Stimulated activated CD8-positive, alpha-beta memory T cell treated with anti-CD3 and anti-CD28 coated beads, Interleukin-7, amount 100 ng/mL, for 24 hours (primary cell): ENCODE measurements at places on chromosomes 16 and 17.

- peak; percentile 84 for DNase-seq
Measured at GRCh38 chr17:39244600-39245570, 19.1 kb upstream of the STAC2 start.

- no peak for DNase-seq
Measured at GRCh38 chr16:9845661-9846361, 336.4 kb downstream of the GRIN2A start.

- DNase-seq, result no peak
Measured at GRCh38 chr17:17822189-17822588, 14.6 kb downstream of the SREBF1 start.

DNA sequence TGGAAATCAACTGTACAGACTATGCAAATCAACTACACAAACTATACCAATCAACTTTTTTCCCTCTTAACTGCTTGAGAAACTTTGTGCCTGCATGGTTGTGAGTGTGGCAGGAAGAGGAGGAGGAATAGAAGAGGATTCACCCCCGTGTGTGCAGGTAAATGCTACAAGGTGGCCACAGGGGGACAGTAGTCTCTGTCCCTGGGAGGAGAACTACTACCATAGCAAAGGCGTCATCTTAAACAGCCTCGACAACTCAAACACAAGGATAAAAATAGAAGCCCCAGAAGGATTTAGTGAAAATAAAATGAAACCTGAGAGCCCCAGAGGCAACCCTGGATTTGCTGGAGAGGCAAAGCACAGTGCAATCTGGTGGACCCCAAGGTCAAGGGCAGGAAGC lies 199.5 kb upstream of the DYNLRB2 start:
- no peak for DNase-seq

- DNase-seq, result no peak
Measured at GRCh38 chr16:5466551-5466950, 369.0 kb upstream of the EEF2KMT start.

DNA sequence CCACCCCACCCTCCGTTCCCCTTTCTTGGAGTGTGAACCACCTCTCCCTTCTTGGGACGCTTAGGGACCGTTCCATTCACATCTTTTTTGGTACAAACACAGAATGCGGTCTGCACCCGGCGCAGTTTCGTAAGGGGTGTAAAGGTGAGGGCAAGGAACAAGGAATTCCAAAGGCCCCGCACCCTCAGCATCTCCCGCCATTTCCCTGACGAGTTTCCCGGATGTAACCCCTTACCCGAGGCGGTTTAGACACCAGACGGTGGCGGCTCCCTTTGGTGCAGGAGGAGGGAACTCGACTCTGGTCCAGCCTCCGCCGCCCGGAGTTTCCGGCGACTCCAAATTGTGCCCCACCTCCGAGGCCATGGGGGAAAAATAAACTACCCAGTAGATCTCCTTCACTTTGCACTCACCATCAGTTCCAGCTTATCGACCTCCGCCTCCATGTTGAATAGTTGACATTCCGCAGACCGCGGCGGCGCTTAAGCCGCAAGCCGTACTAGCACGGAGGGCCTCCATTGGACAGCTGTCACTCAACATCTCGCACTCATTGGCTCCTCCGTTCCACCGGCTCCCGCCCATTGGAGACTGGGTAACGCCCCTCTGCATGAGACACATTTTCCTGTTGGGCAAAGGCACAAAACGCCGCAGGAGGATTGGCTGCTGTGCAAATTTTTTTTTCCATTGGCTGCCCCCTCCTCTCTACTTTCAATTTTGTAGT lies at the start of gene SKA2:
SKA2 (minus strand) TSS at position 466 of the 718 bp plus-strand sequence; CDS start at position 443, 23 bp downstream.
- DNase-seq, result peak; percentile 92

GRCh38 chr17:47952171-47953021 lies 5.3 kb downstream of the PRR15L start:
- DNase-seq, result no peak

- DNase-seq, result peak; percentile 66
Measured at GRCh38 chr17:50507871-50508572, at the start of gene MYCBPAP. Gene MYCBPAP (plus strand): TSS chr17:50508439. CDS start chr17:50508675, 236 bp downstream.

DNA sequence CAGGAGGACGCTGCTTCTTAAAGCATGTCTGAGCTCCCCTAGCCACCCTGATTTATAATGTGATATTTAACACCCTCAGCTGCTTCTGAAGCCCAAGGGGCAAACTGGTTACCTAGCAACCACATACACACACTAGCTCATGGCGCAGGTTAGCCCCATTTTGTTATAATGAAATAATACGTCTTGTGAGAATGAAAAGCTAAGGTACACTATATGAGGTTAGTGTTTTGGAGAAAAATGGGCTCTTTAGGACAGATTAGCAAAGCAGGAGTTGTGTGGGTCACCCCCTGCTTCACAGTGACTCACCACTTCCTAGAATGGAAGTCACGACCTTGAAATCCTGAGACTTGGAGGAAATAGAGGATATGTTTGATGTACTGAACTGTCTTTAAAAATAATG lies 404.8 kb upstream of the HSBP1 start:
- no peak for DNase-seq

DNA sequence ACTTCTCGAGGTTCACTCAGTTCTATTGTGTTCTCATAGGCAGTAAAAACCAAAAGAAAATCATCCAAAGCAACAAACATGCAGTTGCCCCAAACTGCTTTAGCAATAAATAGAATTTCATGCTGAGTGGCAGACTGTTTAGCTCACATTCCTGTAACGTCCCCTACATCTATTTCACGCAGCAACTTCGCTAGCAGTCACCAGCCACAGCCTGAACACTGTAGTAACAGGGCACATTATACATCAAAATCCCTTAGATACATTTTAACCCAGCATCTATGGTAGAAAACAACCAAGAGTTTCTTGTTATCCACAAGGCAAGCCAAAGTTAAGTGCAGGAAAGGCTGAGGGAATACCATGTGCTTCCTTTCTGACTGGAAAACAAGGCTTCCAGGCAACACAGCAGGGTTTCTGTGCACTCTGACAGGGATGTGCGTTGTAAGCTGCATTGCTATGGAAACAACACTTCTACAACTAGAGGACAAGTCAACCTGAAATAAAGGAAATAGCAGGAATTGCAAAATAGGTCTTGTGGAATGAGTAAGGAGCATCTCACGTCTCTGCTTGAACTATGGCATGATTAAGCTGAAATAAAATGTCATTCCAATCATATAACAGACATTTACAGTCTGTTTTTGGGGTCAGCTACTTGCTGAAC lies 55.4 kb downstream of the CFDP1 start:
- DNase-seq, result no peak

- no peak for DNase-seq
Measured at GRCh38 chr16:53626161-53626560, 77.5 kb downstream of the RPGRIP1L start.

GRCh38 chr17:30191072-30191471 lies 44.4 kb downstream of the SLC6A4 start:
- no peak for DNase-seq

DNA sequence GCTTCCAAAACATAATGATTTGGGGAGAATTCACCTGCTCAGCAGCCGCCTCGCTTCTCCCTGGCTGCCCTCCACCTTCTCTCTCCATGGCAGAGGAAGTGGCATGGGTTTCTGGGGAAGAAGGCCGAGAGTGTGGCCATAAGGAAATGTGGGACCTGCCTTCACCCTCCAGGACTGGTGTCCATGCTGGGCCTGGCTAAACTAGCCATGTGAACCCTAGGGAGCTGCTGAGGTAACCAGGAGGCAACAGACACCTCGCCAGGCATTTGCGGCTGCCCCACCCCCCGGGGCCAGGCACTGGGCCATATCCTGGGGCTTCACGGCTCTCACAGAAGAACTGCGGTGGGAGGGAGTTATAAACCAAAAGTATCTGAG lies 9.9 kb upstream of the CMTM4 start:
- no peak for DNase-seq

GRCh38 chr17:34146440-34147043 lies 108.5 kb upstream of the CCL2 start:
- peak; percentile 27 for DNase-seq

GRCh38 chr17:73697872-73698271 lies 53.6 kb upstream of the SDK2 start:
- no peak for DNase-seq

DNA sequence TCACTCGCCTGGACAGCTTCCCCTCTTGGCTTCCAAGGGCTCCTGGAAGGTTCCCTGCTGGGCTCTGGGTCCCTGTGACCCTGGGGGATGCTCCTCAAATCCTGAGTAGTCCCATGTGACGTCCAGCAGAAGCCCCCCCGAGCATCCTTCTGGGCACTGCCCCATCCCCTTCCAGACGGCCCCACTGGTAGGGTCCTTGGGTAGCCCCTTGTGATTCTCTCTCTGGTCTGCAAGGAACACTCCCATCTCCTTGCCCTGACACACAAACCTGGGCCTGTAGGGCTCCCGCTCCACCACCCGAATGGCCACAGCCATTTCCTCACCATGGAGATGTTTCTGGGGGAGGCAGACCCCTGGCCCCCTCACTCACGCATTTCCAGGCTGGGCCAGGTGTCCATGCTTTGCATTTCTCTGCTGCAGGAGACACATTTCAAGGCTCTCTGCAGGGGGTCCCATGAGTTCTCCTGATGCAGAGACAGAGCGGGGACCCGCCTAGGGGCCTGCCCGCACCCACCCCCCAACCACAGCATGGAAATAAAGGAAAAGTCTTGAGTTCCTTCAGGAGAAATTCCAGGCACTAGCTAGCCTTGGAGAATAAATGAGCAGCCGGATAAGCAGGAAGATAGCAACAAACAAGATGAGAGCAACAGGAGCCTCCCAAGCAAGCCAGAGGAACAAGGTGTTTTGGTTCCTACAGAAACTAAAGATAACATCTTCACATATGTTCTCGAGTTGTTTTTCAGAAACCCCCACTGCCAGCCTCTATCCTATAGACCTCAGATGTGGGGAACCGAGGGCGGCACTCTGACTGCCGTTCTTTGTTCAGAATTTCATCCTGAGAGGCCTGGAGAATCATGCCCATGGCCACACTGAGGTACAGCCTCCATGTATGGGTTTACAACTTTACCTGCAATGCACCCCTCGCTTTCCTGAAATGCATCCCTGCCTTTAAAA lies 128.8 kb downstream of the MGAT5B start:
- DNase-seq, result no peak

DNA sequence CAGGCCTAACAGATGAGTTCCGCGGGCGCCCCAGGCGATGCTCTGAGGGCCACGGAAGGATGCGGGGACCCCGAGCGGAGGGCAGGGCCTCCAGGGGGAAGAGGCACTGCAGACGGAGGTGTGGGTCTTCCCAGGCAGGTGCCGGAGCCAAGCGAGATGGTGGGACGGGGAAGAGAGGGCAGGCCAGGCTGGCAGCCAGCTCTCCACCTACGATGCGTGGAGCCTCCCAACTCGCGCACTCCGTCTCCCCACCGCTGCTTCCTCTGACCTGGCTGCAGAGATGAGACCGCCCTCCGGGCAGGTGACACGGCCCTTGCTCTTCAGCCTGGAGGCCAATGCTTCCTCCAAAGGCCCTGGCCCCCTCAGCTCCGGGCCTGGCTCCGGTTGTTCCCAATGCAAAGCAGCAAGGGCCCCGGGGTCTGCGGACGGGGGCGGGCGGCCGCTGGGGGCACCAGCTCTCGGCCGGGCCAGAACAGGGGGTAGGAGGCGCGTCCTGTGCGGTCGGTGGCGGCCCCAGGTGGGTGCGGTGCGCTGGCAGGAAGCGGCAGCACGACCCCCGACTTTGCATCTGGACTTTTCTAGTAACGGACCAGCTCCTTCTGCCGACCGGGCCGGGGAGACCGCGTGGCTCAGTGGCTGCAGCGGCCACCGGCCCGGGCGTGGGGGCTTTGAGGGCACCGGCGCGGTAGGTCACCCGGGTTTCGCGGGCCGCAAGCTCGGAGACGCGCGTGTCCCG lies 1.5 kb upstream of the SOX8 start:
- no peak for DNase-seq

DNA sequence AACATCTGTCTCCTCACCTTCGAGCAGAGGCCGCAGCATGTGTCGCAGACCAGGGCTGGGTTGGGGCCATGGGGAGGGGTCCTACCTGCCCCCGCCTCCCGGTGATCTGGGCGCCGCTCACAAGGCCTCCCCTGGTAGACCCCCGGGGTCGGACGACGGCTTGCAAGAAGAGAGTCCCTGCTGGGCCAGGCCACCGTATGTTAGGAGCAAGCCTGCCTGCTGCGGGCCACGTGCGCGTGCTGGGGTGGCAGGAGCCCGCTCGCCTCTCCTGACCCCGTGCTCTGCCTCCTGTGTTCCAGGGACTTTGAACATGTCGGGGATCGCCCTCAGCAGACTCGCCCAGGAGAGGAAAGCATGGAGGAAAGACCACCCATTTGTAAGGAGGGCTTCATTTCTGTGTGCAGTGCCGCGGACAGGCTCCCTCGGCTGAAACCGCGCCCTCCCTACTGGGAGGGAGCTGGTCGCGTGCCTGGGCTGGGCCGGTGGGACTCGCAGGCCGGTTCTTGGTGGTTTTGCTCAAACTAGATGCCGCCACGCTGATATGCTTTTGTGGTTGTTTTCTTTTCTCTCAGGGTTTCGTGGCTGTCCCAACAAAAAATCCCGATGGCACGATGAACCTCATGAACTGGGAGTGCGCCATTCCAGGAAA lies 4.4 kb downstream of the UBE2I start:
- DNase-seq, result no peak

DNA sequence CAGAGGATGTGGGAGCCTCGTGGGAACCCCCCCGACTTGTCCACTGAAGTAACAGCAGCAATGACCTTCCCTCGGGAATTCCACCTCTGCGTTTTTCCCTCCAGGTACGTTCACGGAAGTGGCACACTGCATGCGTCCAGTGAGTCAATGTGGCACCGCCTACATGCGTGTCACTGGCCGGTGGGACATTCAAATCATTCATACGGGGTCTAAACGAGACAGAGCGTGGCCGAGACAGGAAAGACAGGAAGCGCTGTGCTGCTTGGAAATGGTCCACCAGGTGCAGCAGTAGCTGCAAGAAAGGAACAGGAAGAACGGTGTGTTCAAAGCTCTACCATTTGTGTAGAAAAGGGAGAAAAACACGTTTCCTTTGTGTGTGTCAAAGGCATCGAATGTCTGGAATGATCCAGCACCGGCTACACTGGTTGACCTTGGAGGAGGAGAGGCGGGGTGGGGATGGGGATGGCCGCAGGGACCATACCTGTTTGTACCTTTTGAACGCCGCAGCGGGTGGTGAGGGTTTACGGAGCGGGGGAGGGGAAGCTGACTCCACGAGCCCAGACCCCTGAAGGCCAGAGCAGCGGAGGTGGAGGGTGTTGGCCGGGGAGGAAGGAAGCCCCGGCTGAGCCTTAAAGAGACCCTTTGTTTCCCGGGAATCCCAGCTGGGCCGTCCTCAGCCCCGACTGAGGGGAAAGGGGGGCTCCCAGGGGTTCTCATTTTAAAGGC lies 1.7 kb upstream of the PGAP6 start:
- no peak for DNase-seq
